ENCODE measurements at places on chromosomes 12 and 14.

GRCh38 chr12:108289350-108290161, 49.6 kb downstream of the CMKLR1 start:
- DNase-seq = no peak

- DNase-seq = no peak
Measured at GRCh38 chr12:53618275-53618674, 7.9 kb downstream of the ATF7 start.

GRCh38 chr12:53226815-53227214, 5.2 kb downstream of the RARG start:
- no peak for DNase-seq

GRCh38 chr14:81165188-81165587, 55.6 kb downstream of the GTF2A1 start:
- DNase-seq = no peak

DNA sequence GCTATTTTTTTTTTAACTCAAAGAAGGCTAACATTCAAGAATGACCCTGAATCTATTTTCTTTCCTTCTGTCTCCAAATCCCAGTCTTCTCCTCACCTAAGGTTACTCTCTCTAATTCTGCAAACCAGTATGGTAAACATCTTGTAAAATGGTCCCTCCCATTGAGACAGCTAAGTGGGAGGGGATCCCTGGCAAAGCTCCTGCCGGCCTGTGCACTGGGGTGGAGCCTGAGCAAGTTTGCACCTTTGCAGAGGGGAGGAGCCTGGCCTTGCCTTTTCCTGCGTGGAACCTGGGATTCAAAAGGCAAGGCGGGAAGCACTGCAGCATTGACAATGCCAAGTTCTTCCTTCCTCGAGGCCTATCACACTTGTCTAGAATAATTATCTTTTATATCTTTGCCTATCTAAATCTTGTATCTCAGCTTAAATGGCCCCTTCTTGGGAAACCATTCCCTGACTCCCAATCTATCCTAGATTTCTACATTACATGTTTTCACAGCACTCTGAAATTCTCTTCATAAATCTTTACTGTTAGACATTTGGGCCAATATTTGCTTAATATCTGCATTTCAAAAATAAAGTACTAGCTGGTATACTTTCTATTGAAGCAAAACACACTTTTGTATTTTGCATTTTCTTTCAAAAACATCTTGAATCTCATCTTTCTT, 83.0 kb downstream of the EPS8 start:
- no peak for DNase-seq

DNA sequence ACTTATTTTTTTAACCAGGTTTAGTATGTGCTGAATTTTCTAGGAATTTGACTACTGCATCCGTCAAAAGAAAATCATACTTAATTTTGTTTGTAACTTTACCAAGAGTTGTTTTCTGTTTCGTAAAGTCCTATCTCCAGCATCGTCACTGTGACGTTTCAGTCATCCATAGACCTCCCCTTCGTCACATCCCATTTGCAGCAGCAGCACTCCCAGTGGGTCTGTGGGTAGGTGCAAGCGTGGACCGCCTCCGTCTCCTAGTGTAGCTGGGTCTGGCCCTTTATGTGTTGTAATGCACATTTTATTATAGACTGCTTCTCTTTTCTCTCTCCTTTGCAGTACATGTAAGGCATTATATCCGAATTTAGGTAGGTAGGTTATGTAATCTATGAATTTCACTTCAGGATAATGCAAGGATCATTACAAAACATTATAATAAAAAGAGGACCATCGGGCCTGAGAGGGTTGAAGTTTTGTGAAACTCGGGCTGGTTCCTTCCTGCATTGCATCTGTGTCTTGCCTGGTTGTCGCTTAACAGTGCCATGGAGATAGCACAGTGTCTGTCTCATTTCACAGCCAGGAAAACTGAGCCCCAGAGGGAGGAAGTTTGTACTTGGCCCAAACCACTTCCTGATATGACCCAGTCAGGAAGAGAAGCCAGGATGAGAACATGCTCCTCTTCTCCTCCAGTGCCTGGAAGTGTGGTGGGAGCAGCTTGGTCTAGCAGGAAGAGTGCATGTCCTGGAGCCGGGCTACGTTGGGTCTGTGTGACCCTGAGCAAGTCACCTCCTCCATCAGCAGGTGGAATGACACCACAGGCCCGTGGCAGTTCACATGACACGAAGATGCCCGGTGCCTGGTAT, 41.3 kb downstream of the EVL start:
- DNase-seq = no peak

DNA sequence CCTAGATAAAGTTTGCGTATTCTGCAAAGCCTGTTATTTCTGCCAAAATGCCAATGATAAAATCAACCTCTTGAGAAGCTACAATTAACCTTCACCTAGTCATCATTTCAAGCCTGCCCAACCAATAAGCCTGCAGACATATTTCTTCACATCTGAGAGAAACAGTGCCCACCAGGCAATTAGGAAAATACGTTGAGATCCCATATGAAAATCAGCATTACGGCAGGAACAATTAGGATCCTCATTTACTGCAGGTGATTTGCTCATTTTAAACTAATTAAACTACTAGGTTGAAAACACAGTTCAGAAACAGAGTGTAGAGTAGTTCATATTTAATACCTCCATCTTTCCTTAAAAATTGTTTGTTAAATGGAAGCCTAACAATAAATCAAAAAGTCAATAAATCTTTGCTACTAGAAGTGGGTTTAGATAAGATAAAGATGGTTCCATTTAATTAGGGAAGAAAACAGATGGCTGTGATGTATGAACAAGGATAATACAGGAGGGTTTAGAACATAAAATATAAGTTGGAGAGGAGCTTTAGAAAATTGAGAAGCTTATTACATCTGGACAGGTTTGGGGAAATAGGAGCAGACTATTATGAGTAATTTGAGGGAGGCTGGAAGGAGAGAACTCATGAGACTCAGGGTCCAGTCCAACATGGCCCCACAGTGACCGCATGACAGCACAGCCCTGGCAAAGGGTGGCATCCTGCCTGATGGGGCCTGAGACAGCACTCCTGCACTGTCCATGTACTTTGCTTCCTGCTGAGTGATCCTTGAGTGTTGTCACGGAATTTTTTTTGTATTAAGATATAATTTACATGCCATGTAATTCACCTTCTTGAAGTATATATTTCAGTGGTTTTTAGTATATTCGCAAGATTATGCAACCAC, 26.9 kb upstream of the PYGL start:
- no peak for DNase-seq

DNA sequence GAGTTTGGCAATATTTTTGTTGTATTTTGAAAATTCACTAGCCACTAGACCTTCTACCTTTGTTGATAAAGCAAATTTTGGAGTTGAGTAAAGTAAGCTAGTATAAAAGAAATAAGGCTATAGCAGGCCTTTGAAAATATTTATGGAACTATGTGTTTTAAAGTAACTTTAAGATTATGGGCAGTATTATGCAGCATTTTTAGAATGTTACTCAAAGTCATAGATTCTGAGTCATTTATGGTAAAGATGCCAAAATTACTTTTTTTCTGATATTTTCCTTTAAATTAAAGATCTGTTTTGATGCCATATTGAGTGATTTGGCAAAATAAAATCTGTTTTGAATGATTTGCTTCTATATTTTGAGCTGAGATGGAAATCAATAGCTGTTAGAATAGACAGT, 57.2 kb downstream of the SYNE2 start:
- no peak for DNase-seq
